ENCODE measurements at places on chromosomes 5 and 9. TPM values are rescaled to one million over a fixed set of nuclear protein-coding genes. Genes with fewer than 3 reads are reported as not detected.

Gene GPX3
- 1.2 TPM for total RNA-seq

Gene MEIKIN
- total RNA-seq: not detected

Gene APBB3
- total RNA-seq: 12.0 TPM

Gene FBP2
- total RNA-seq: not detected

Gene SELENOP
- 7.2 TPM for total RNA-seq

Gene FANCC
- 5.5 TPM for total RNA-seq

Gene SLC34A3
- total RNA-seq: not detected

Gene TMEM174
- not detected for total RNA-seq

Gene IFNB1
- total RNA-seq: not detected

Gene LCN12
- not detected for total RNA-seq

Gene NDOR1
- 5.1 TPM for total RNA-seq

Gene FAM53C
- total RNA-seq: 18.5 TPM

Gene TAF1L
- not detected for total RNA-seq

- no peak for DNase-seq
These were observed 45.3 kb downstream of the CWC27 start for GRCh38 chr5:64814073-64814472.

- DNase-seq: no peak
These were observed 151.6 kb downstream of the MACIR start for GRCh38 chr5:103410172-103410571.

DNA sequence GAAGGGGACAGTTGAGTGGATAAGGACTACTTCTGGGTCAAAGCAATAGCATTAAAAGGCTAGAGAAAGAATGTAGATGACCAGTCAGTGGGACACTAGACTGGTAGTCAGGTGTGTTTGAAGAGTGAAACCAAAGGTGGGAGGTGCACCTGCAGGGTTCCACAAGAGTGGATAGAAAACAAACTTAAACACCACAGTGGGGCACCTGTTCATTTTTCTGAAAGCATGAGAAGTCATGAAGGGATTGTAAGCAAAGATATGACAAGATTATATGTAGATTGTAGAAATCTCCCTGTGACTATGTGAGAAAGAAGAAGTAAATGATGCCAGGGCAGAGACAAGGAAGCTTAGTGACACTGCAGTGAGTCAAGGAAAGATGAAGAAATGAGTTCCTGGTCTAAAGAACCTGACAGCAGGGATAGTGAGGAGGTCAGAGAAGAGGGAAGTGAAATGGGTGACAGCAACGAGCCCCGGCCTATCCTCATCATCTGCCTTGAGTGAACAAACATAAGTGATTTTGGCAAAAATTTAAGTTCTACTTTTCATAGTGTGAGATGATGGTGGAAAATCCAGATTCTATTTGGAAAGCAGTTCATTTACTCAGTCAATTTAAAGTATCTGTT is 296.9 kb downstream of the TLE4 start:
- no peak for DNase-seq

DNA sequence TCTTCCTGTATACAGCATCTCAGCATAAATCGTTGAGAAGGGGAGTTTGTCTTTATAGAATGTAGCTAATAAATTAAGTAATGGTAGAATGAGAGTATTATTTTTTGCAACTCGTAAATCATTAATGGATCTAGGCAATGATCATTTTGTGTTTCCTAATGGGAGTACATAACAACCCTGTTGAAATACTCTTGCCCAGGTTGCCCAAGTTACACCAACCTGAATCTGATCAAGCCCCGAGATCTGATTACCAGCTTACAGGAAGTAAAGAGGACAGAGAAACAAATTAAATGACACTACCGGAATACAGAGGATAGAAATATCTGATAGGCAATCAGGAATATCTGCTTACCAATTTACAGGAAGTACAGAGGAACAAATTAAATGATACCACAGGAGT is 107.3 kb downstream of the AOPEP start:
- no peak for DNase-seq

DNA sequence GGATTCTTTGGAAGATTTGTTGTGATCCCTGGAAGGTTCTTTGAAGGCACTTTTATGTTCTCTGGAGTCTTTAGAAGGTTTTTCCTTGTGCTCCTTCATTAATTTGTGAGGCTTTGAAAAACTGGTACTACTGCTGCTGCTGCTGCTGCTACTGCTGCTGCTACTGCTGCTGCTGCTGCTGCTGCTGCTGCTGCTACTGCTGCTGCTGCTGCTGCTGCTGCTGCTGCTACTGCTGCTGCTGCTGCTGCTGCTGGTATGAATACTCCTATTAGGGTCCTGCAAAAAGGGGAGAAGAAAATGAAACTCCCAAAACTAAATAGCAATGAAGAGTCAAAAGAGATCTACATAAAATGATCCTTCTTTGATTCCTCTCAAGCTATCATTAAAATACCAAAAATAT is 208.1 kb downstream of the MLLT3 start:
- no peak for DNase-seq

GRCh38 chr5:80566711-80567259 is 3.3 kb downstream of the ANKRD34B start:
- no peak for DNase-seq

- no peak for DNase-seq
These were observed 595.6 kb downstream of the CAAP1 start for GRCh38 chr9:26296910-26297572.

GRCh38 chr5:32837211-32837610 is 126.1 kb downstream of the NPR3 start:
- DNase-seq: no peak

GRCh38 chr5:9495121-9495520 is 50.8 kb downstream of the SEMA5A start:
- no peak for DNase-seq

GRCh38 chr5:65702036-65702435 is 19.9 kb downstream of the SGTB start:
- no peak for DNase-seq

DNA sequence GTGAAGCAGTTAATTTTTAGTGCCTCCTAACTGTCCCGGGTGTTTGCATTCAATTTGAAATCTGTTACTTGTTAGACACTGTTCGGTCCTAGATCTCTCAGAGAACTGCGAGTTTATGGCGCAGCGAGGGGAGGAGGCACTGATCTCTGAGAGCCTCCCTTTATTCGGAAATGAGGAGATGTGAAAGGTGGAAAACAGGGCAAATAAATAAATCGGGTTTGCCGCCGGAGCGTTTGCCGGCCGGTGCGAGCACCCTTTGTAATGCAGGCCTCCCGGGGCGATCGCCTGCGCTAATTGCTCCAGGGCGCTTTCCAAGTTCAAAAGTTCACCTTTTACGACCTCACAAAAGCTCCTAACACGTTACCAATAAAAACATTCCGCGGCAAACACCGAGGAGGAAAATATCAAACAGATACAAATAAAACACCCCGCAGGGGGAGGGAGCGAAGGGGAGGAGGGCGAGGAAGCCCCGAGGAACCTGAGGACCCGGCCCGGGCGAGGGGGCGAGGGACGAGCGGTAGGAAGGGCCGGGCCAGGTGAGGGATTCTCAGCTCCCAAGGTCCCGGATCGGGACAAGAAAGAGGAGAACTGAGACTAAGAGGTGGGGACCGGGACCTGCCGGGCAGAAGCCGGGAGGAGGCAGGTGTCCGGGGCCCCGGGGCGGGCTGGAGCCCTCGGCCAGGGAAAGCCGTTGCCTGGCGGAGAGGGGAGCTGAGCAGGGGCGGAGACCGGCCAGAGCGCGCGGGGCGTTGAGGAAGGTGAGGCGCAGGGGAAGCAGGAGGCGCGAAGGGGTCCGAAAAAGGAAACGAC is 1.4 kb downstream of the NR6A1 start:
- no peak for DNase-seq

DNA sequence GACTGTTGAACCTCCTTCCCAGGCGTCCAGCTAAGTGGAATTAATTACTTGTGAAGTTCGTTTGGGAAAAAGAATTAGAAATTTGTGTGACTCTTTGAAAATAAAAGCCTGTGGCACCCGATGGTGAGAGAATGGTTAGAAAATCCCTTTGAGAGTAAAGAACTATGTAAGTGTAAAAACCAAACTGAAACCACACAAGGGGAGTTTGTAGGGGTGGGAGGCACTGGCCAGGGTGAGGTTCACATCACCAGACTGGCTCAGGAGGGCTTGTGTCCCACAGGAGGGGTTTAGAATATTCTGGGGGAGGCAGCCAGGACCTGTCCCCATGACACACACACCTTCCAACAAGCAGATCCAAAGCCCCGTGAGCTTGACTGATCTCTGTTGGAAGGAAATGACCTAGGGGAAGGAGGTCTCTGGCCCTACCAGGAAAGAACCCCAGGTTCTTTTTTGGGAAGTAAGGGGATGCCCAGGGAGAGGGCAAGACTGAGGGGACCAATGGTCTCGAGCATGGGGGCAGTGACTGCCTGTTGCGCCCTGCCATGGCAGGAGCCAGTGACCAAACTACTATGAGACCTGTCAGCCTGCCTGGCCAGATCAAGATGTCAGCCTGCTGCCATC is 4.3 kb downstream of the SPATA24 start:
- DNase-seq: no peak

GRCh38 chr5:65728218-65728617 is 6.2 kb downstream of the NLN start:
- DNase-seq: no peak

GRCh38 chr5:173829826-173830225 is 58.3 kb upstream of the CPEB4 start:
- no peak for DNase-seq

DNA sequence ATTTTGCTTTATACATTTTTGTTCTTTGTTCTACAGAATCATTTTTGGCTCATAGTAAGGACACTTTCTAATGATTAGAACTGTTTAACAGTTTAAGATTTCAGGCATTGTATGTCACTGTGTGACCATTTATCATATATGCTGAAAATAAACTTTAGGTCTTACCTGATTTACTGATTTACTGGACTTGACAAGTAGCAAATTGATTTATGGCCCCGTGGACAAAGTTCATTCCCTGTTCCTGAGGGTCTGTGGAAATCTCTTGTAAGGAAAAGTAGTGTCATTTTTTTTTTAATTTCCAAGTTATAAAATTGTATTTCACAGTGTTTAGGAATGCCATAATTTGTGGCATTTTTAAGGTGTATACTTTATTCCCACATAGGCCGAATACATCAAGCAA is 40.7 kb downstream of the KIF2A start:
- no peak for DNase-seq

DNA sequence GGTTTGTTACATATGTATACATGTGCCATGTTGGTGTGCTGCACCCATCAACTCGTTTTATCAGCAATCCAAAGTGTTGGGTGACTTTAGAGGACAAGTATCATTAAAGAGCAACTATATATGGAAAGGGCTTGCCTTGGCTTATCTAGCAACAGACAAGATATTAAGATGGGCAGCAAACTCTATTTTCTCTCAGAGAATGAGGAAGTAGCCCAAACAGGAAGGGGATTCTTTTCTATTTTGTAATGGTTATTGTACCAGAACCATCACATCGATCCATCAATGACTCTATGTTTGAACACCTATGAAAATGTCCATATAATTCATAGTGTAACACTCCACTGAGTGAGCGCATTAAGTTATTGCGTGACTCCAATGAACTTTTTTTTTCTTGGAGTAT is 260.1 kb upstream of the SLC24A2 start:
- DNase-seq: no peak

DNA sequence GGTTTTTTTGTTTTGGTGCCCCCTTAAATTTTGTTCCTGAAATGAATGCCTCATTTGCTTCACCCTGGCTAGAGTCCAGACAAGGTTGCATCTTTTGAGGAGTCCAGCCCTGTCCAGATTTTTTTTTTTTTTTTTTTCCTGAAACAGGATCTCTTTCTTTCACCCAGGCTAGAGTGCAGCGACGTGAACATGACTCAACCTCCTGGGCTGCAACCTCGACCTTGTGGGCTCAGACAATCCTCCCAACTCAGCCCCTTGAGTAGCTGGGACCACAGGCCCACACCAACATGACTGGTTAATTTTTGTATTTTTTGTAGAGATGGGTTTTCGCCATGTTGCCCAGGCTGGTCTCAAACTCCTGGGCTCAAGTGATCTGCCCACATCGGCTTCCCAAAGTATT is 469.0 kb upstream of the BRINP1 start:
- no peak for DNase-seq

GRCh38 chr5:83965441-83965840 is 244.8 kb upstream of the HAPLN1 start:
- DNase-seq: no peak

DNA sequence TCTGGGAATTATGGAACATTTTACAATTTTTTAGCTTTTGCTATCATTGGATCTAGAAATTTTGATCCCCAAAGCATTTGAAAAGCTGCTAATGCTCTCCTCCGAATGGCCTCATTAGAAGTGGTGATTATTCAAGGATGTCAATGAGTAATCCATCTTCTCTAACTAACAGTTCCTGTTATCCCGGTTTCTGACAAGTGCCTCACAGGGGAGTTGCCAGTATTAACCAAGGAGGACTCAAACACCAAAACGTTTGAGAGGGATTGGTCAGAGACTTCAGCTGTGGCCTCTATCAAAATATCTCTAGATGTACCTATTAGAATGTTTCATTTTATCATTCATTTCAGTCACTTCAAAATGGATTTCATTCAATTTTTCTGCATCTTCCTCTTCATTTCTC is 208.3 kb upstream of the ITGA1 start:
- DNase-seq: no peak

- DNase-seq: no peak
These were observed 44.2 kb downstream of the SARDH start for GRCh38 chr9:133693703-133694529.

DNA sequence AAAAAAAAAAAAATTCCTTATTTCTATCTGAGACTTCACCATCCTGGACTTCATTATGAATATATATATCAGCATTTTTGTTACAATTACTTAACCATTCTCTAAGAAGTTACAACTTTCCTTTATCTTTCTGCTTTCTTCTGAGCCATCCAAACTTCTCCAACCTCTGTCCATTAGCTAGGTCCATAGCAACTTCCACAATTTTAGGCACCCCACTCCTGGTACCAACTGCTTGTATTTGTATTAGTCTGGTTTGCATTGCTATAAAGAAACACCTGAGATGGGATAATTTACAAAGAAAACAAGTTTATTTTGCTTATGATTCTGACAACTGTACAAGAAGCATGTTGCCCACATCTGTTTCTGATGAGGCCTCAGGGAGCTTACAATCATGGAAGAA is 182.1 kb downstream of the CDH9 start:
- DNase-seq: no peak

- DNase-seq: no peak
These were observed 35.4 kb upstream of the ZNF354A start for GRCh38 chr5:178765753-178766300.

DNA sequence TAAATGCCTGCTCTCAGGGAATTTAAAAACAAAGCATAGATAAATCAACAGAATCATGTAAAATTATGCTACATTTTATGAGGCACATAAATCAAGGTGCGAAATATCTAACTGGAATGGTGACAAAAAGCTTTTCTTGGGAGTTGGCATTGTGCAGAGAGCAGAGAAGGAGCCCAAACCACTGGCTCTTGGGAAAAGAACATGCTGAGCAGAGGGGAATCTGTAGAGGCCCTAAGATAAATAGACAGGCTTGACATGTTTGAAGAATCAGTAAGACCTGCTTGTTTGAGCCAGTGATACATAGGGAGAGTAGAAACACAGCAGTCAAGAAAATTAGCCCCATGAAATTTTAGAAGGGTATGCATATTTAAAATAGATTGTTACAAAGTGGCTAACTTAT is 85.8 kb downstream of the GABRB2 start:
- DNase-seq: no peak

Data from SK-MEL-5 (cell line).